Activated naive CD4-positive, alpha-beta T cell treated with anti-CD3 and anti-CD28 coated beads, Interleukin-2, amount 50 U/mL, for 16 hours (primary cell): ENCODE measurements at places on chromosomes 2 and 18.

- no peak for DNase-seq
Observed at GRCh38 chr18:12088731-12089375, 4.8 kb upstream of the ANKRD62 start.

GRCh38 chr2:84486441-84487115, 27.5 kb upstream of the SUCLG1 start:
- DNase-seq, result no peak

DNA sequence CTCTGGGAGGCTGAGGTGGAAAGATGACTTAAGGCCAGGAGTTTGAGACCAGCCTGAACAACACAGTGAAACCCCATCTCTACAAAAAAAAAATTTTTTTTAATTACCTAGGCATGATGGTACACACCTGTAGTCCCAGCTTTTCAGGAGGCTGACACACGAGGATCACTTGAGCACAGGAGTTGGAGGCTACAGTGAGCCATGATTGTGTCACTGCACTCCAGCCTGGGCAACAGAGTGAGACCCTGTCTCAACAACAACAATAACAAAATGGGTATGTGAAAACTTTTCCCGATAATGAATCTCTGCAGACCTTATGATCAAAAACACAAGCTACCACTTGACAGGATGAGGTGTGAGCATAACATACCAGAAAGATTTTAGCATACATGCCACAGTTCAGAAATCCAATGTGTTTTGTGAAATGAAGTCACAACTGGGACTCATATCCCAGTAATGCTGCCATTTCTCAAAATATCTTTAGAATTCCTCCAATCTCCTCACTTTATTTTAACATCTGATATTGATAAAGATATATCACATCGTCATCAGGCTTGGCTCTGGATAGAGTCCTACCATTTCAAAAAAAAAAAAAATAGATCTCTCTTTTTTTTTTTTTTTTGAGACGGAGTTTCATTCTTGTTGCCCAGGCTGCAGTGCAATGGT, 74.0 kb upstream of the PELI1 start:
- DNase-seq, result no peak

DNA sequence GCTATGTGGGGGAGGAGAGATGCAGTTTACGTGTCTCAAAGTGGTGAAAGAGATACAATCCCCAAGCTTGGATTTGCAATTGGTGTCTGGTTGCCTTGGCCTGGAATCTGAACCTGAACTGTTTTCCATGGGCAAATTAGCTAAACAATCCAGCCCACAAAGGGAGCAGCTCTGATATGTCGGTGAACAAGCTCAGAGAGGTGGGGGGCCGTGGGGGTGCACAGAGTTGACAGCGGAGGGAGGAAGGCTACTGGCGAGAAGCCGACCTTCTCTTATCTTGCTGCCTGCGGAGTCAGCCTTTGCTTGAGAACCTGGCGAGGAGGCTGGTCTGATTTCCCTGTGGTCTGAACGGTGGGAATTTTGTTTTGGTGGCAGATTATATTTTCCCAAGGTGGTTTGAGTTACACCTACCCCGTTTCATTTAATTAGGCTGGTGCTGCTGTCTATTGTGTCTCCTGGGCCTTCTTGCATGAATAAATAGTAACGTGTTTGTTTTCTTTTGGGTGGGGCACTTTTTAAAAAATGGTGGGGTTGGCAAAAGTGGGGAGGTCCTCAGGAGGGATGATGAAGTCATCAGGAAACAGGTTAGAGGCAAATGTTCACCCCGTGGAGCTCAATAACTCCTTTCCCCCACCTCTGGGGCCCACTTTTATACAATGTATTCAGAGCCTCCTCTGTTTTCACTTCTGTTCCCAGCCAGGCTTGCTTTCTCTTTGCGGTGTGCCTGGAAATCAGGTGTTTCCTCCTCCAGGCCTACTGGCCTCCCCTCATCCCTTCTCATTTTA, 80.9 kb upstream of the IGFBP5 start:
- no peak for DNase-seq

- DNase-seq, result peak; percentile 43
Observed at GRCh38 chr2:190781604-190782198, 98.9 kb upstream of the GLS start.

DNA sequence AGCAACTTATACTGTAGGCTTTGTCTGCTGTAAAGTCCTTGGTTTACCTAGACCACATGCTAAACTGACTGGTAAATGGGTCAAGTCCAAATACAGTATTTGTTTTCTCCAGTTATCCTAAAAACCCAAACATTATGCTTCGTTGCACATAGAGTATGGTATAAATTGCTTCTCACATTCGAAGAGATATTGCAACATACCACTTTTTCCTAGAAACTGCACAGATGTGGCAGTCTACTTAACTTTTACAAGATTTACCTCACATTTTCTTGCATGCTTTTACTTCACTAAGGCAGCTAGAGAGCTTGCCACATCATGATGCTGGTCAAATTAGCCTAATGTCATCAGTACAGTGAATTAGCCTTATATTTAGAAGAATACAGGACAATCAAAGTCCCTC, 66.0 kb upstream of the SCN7A start:
- DNase-seq, result no peak

GRCh38 chr2:41829052-41829451, 218.8 kb upstream of the PKDCC start:
- DNase-seq, result no peak

DNA sequence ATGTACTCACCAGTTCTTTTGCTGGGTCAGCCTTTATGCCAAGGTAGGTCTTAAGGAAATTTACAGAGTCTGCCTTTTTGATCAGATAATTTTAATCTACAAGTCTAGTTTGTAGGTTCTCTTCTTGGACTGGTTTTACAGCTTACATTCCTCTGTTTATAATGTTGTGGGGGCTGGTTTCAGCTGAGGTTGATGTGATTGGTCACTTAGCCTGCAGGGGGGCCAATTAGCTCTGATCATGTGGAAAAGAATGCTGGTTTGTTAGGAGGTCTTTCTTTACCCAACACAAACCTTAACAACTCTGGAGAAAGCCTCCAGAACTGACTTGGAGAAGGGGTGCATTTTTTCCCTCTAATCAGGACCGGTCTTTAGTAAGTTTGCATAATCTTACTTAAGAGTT, at the start of gene KCNJ13:
TSS of gene KCNJ13 (minus strand) at position 131 of the 400 bp plus-strand sequence. CDS start 5,203 bp downstream, outside the sequence.
- DNase-seq, result no peak

DNA sequence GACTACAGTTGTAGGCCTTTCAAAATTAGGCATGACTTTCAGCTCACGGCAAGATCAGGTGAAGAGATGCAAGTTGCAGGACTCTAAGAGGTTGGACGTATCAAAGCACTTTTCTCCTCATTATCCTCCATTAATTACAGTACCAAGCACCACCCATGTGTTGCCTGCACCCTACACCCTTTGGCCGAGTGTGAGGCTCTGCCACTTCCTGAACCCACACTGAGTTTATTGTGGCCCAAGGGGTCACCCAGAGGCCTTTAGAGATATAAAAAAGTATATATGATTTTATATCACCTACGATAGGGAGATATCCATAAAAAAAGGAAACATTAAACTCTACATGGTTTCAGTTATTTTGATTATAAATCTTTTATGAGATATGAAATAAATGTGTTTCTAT, 2.8 kb downstream of the UGT1A8 start:
- no peak for DNase-seq

- no peak for DNase-seq
Observed at GRCh38 chr2:170147576-170147975, 30.4 kb upstream of the MYO3B start.

GRCh38 chr2:71940695-71941094, 207.0 kb downstream of the CYP26B1 start:
- no peak for DNase-seq

DNA sequence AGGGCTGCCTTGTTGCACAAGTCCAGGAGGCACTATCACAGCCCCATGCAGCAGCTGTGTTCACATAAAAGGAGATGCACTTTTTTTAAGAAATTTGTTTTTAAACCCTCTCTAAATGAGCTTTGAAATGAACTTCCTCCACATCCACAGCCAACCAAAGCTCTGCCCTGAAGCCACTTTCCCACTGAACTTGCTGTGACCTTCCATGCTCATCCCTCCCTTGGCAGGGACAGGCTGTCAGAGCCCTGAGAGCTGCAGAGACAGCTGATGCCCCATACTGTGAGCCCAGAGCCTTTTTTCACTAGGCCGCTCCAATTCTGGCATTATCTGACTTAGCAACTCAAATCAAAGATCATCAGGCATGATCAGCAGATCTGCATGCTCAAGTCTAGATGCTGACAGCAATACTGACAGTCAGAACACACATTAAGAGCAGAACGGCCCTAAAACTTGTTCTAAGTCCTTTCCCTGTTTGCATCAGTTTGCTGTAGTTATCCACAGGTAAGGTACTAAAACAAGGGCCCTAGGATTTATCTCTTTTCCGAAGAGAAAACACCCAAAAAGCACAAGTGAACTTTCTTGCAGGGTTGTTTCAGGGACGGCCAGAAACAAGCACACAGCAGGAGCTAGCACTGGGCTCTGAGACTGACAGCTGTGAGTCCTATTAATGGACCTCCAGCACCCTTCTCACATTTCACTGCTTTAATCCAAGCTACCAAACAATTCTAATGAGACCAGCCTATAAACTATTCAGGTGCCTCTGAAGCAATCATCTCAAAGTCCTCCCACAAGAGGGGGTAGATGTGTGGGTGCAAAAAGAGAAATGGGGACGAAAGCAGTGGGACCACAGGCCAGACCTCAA, 34.9 kb downstream of the RNU4ATAC start:
- no peak for DNase-seq

- no peak for DNase-seq
Observed at GRCh38 chr2:15809404-15809803, 130.9 kb upstream of the MYCN start.

DNA sequence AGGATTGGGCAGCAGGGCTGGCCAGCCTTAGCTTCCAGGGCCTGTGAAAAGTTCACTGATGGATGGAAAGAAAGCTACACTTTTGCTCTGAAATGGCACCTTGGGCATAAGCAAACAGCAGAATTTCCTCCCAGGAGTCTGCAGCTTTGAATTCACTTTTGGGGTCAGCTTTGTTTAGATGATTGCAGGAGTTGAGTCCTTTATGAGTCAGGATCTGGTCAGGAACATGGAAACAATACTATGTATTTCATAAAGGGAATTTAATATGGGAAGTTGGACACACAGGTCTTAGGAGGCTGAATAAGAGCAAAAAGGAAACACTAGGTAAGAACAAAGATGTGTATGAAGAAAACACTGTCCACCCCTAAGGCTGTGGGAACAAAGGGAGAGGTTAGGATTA, 345.3 kb downstream of the TSN start:
- no peak for DNase-seq

- DNase-seq, result no peak
Observed at GRCh38 chr2:239884875-239885274, 140.3 kb downstream of the NDUFA10 start.

GRCh38 chr2:147100406-147101035, 744.3 kb upstream of the ACVR2A start:
- no peak for DNase-seq

- DNase-seq, result no peak
Observed at GRCh38 chr2:157722580-157723234, 94.0 kb upstream of the ACVR1C start.

DNA sequence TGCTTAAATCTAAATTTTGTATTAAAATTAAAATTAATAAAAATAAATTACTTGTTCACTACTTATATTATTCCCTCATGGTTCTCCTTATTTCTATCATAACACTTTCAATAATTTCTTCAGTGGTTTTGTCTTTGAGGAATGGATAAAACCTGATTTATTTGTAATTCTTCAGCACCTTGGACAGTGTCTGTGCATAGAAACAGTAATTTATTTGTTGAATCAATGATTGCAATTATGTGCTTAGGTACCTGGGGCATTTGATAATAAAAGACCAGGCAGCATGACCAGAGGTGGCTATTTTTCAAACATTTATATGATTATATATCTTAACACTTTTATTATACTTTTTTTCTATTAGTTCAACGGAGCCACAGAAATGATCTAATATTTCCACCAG, 1062.7 kb downstream of the DSC3 start:
- DNase-seq, result no peak

DNA sequence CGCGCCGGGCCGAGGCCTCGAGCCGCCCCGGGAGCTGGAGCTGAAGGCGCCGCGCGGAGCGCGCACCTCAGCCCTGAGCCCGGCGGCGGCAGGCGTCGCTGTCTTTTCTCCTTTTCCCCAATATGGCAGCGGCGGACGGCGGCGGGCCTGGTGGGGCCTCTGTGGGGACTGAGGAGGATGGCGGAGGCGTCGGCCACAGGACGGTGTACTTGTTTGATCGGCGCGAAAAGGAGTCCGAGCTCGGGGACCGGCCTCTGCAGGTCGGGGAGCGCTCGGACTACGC, 369 bp downstream of the SMCHD1 start:
- DNase-seq, result no peak

- DNase-seq, result no peak
Observed at GRCh38 chr2:64493788-64494187, 30.3 kb upstream of the AFTPH start.

DNA sequence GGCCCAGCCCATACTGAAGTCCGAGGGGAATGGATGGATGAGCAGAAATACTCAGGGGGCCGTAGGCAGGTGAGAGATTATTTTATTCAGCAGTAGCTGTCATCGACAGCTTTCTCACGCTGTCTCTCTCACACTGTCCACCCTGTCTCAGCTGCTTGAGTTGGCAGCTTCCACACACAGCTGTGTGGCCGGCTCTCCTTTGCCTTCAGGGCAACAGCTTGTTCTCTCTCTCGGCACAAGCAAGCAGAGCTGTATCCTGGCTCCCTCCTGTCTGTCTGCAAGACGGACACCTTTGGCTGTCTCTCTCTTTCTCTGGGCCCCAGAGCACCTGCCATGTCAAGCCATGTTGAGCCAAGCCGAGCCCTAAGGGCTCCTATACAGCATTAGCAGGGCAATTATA, 9.8 kb upstream of the PAPOLG start:
- DNase-seq, result no peak

DNA sequence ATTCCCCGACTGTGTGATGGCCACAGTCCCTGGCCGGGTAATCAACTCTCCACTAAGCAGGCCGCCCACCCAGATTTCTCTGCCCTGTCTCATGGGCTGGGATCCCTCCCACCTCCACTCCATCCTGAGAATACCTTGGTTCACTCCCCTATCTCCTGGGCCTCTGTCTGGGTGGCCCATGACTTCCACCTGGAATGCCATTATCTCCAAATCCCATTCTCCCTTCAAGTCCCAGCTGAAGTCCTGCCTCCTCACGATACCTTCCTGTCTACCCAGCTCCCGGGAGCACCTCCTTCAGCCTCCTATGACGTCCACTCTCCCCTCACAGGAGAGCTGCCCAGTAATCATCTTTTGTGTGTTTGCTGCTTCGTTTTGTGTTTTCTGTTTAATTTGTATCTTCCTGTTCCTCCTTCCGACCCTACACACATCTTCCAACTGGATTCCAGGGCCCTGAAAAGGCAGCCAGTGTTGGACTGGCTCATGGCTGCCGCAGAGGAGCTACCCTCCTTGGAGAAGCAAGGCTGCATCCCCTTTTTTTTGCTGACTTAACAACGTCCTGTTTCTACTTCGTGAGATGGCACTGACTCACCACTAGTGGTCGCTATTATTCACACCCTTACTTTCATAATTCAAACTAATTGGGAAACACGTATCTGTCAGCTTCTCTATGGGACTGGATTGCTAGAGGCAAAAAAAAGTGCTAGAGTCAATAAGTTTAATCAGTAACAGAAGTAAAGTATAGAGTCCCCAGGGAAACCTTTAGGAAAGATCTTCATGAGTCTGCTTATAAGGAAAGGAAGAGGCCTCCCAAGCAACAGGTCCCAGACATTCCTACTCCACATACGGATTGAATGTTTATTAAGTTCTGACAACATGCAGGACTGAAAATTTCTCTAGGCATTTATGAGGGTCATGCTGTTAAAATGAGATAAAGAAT, 171.9 kb upstream of the GATA6 start:
- DNase-seq, result no peak
